Astrocyte (in vitro differentiated cells and primary cell): ENCODE measurements at places on chromosomes 2 and 18.

DNA sequence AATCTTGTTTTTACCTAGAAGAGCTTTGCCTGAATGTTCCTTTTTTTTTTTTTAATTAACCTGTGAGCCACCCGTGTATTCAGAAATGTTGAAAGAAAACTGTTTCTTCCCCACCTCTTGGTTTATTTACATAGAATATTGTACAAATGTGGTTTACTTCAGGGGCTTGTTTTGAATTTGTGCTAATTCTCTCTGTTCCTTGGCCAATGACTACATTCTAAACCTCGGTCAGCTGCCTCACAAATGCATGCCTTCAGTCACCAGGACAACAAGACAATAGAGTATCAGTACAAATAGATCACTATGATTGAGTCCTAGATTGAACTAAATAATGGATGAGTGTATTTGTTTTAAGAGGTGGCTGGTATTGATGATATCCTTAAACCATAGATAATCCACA, 36.0 kb downstream of the AGFG1 start:
- no peak for DNase-seq

DNA sequence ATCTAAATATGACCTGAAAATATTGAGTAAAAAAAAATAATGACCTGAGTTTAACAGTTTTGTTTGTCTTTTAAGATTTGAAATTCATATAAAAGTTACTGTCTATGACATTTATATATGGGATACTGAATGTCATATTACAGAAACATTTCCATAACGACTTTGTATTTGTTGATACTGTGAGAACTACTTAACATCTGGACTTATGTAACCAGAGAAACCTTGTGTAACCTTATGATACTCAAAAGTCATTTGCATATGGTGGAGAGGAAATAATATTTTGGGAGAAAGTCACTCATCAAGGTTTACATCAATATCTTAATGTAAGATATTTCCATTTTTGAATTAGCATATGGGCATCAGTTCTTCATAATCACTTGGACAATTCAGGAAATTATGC, 12.6 kb downstream of the MFSD6 start:
- no peak for DNase-seq

- DNase-seq, result no peak
Measured at GRCh38 chr18:13556502-13556901, 169.9 kb downstream of the FAM210A start.

DNA sequence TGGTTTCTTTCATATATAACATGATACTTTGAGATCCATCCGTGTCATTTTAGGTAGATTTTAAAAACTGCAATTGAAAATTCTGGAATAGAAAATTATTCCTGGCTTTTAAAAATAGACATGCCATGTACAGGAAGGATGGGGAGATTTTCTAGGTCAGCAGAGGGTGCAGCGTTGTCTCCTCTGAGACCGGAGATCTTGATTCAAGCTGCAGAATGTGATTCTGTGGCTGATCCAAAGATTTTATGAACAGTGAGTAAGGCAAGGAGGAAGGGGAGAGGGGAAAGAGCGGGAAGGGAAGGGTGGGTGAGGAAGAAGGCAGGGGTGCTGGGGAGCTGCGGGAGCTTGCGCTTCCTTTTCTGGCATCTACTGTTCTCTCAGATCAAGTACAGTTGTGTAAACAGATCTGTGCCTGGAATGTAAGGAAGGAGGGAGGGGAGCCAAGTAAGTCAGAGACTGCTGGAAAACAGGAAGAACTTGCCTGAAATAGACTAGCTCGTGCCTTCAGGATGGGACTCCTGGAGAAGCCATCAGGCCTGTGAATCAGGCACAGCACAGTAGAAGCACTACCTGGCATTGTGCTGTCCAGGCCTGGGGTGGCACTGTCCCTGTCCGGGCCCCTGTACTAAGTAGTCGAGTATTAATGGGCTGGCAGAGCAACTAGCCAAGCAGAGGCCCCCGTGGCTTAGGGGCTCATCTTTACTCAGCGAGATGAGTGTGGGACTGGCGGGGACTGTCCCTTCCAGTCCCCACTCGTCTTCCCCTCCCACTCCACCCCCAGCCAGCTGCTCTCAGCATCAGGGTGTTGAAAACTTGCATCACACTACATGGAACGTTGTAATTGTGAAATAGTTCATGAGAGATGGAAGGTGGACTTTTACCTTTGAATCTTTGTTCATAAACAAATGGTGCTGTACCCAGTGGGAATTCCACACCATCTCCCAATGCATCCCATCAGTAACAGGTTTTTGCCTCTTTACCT, 163.5 kb downstream of the UXS1 start:
- peak; percentile 68 for DNase-seq

DNA sequence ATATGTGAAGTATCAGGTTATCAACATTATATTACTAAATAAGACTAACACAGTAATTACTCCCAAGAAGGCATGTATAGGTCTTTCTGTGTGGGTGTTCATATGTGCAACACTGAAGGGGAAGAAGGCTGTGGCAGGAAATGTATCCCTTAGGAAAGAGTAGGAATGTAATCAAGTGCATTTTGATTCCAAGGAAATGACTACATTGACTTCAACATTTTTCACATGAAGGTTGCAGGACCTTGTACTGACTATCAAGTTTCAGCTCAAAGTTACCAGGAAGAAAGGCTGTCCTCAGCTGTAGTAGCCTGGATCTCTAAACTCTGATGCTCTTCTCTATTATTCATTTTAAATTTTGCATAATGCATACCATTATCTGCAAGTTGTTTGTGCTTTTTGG, 680.8 kb downstream of the NYAP2 start:
- DNase-seq, result peak; percentile 82

- peak; percentile 89 for DNase-seq
Measured at GRCh38 chr2:42102024-42102590, 54.3 kb downstream of the PKDCC start.

- DNase-seq, result peak; percentile 18
Measured at GRCh38 chr2:218671097-218671653, 627 bp downstream of the RNF25 start.

DNA sequence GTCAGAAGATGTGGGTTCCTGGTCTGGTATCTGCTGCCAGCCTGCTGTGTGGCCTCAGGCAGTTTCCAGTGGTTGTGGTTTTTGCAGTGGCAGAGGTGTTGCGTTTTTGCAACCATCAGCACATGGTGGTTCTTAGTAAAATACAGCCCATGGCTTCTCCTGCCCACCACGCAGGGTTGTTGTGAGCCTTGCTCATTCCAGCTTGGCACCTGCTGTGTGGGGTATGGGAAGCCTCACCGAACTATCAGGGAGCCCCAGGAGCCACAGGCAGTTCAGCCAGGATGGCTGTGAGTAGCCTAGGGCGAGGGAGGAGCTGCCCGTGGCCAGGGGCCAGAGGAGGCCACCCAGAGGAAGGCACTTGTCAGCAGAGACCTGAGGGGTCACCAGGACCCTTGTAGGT, 9.8 kb downstream of the ARID5A start:
- no peak for DNase-seq

GRCh38 chr2:224413381-224413780, 11.5 kb upstream of the FAM124B start:
- no peak for DNase-seq

- DNase-seq, result no peak
Measured at GRCh38 chr2:94872676-94873361, 1.6 kb downstream of the TEKT4 start.

DNA sequence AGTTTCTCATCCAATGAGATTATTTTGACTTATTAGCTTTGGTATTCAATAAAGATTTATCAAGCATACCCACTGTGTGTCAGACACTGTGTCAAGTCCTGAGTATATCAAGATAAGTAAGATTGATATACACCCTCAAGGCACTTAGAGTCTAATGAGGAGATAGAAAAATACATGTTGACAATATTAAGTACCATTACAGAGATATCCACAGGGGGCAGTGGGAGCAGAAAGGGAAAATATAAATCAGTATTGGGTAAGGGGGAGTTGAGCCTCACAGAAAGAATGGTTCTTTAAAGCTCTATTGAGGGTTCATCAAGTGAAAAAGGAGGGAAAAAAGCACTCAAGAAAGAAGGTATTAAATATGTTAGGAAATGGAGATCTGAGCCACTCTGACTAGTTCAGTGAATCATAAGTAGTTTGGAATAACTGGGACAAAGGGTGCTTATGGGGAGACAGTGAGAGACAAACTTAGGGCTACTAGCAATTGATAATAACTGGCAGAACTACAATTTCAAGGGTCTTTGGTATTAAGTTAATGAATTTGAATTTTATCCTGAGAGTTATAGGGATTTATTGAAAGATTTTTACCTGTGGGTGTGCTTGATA, 45.5 kb upstream of the SLC8A1 start:
- DNase-seq, result no peak

DNA sequence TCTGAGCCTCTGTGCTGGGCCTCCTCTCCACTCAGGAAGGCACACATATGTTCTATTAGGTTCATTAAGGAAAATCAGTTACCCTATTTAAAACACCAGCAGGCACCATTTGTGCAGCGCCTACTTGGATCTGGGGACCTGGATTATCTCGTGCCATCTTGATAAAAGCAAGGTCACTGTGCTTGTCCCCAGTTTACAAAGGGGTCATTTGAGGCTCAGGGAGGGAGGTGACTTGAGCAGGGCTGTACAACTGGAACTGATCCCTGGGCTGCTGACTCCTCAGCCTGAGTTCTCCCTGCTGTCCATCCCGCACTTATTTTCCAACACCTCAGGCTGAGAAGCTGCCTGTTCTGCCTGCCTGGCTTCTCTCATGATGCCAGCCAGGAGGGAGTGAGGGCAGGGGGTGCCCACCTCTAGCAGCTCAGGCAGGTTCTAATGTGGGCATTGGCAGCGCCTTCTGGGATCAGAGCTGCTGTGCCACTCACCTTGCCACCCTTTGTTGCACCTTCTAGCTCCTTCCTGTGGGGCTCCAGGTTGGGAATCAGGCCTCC, 120.3 kb downstream of the GLI2 start:
- no peak for DNase-seq

- DNase-seq, result no peak
Measured at GRCh38 chr2:102359527-102359926, 3.9 kb downstream of the IL18R1 start.

DNA sequence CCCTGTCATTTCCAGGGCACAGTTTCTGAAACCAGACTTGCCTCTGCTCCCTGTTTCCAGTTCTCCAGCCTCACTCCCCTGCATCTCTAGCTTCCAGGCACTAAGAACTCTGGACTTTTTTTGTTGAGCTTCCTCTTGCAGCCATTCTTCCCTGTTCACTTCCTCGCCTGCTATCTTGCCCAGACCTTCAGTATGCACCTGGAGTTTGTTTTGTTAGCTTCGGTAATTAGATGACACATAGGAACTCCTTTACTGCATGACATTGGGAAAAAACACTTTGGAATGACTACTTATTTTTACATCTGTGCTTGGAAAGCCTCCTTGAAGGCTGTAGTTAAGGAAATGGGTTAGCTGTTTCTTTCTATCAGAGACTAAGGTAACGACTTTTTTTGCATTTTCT, 35.2 kb downstream of the OTOF start:
- DNase-seq, result no peak

GRCh38 chr2:3356799-3357198, 20.8 kb downstream of the EIPR1 start:
- DNase-seq, result no peak

GRCh38 chr2:233713262-233713615, 532 bp downstream of the UGT1A5 start:
- DNase-seq, result no peak

DNA sequence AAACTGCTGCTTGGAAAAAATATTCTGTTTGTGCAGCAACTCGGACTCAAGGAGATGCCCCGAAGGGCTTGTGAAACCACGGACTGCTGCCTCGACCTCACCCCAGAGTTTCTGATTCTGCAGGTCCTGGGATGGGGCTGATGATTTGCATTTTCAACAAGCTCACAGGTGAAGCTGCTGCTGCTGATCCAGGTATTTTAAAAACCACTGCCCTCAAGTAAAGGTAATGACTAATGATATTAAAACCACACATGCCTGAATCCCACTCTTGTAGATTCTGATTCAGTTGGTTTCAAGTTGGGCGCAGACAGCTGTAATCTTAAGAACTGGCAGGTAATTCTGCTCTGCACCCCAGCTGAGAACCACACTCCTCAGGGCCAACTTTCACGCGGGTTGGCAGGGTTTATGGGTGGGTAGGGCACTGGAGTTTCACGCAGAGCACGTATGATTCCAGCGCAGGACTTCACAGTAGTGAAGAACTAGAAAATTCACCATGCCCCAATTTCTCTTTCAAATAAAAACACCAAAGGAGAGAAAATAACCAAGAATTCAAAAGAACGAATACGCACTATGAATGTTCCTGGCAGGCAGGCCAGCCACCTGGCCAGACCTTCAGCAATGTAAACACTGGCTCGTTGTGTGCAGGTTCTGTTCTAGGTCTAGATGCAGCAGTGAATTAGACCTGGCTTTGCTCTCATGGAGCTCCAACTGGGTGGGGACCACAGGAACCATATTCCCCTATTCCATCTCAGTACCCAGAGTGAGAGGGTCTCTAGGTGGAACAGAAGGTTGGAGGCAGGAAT, 74.6 kb upstream of the ZFP36L2 start:
- DNase-seq, result no peak

DNA sequence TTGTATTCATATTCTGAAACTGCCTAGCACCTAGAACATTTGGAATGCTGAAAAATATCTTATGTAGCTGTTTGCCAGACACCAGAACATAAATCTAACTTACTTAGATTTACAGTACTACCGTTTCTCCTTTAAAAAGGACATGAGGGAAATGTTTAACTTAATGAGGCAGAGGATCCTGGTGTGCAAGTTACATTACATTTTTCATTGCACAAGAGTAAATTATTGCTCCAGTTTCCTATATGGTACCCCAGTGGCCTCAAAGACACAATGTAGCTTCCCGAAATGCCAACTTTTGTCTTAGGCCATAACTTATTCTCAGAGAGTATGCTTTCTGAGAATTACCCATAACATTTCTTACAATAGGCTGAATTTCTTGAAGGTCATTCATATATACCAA, 105.5 kb upstream of the DTNA start:
- DNase-seq, result no peak

DNA sequence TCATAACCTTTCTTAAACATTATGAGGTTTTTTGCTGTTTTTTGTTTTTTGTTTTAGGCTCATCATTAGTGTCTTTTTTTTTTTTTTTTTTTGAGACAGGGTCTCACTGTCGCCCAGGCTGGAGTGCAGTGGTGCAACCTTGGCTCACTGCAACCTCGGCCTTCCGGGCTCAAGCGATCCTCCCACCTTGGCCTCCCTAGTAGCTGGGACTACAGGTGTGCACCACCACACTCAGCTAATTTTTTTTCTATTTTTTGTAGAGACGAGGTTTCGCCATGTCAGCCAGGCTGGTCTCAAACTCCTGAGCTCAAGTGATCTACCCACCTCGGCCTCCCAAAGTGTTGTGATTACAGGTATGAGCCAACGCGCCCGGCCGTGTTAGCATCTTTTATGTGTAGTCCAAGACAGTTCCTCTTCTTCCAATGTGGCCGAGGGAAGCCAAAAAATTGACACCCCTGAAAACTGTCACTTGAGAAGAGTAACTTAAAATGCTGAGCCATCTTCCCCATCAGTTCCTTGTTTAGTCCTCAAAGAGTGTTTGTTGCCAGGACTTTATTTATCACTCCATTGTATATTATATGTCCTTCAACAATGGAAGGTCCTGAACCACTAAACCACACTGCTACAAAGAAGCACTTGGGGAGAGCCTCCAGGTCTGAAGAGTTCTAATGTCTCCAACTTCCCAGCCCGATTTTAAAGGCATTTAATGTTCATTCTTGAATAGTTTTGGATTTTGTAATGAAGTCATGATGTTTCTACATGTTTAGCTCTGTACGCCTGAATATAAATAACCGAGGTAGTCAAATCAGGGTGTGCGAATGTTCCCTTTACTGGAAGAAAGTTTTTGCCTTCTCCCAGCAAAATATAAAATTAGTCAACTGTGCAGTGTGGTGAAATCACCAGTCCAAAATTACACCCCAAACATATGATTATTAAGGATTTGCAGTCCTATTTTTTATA, 26.4 kb downstream of the ZNF516 start:
- no peak for DNase-seq
